ENCODE measurements at places on chromosomes 6 and 20. TPM values are rescaled to one million over a fixed set of nuclear protein-coding genes. Genes with fewer than 3 reads are reported as not detected.

The SLC22A2 gene
- not detected for total RNA-seq

DNA sequence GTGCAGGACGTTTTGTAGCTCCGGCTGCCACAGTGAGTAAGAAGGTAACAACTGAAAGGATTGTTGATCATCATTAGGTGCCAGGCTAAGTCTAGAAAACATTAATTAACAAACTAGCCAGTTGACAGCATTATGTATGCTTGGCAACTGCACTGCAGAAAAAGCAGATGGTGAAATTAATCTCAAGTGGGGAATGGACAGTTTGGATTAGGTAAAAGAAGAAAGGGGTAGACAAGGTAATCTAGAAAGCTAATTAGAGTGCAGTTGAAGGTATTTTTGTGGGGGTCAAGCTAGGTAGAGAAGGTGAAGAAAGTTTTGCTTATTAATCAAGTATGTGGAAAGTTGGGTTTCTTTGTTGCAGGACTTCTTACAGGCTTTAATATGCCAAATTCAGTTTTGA lies 69.7 kb upstream of the HINT3 start:
- no peak for DNase-seq

The GGTLC1 gene
- not detected for total RNA-seq

DNA sequence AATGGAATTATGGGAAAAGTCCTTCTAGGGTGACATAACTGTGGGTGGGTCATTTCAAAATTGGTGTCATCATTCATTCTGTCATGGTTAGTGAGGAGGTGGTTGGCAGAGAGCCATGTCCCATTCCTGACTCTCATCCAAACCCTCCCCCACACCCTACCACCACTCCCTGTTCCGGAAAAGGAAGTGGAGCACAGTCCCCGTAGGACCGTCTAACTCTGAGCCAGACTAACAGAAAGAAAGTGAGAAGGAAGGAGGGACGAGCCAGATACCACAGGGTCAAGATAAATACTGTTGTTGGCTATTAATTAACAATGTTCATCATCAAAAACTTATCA lies 4.8 kb downstream of the TRIM10 start:
- peak; percentile 52 for DNase-seq

DNA sequence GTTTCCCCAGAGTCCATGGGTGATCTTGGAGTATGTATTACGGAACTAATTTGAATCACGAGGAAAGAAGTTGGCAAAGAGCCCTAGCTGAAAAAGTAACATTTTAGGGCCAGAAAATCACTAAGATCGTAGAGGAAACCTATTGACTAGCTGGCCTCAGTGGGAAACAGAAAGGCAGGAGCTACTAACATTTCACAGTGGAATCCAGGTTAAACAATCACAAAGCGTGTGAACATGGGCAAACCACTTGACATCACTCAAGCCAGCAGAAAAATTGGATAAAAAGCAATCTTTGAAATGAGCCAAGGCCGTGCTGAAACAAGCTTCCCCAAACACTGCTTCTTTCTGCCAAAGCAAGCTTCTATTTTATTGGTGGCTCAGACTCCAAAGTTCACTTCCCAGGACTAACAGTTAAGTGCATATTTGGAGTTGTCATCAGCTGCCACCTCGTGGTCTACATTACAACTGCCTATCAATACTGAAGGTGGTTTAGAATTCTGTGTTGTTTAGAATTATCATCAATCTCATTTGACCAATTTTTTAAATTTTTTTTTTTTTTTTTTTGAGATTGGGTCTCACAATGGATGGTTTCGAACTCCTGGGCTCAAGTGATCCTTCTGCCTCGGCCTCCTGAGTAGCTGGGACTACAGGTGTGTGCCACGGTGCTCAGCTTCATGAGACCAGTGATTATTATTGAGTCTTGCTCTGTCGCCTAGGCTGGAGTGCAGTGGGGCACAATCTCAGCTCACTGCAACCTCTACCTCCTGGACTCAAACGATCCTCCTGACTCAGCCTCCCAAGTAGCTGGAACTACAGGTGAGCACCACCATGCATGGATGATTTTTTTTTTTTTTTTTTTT lies 10.6 kb downstream of the RPS10 start:
- DNase-seq = peak; percentile 88

GRCh38 chr6:137637121-137637520 lies 142.9 kb upstream of the OLIG3 start:
- DNase-seq = no peak

The CNPY3 gene
- 43.4 TPM for total RNA-seq

GRCh38 chr20:61731363-61732181 lies 334.1 kb downstream of the TAF4 start:
- no peak for DNase-seq

The HSPA1L gene
- total RNA-seq = 0.85 TPM

DNA sequence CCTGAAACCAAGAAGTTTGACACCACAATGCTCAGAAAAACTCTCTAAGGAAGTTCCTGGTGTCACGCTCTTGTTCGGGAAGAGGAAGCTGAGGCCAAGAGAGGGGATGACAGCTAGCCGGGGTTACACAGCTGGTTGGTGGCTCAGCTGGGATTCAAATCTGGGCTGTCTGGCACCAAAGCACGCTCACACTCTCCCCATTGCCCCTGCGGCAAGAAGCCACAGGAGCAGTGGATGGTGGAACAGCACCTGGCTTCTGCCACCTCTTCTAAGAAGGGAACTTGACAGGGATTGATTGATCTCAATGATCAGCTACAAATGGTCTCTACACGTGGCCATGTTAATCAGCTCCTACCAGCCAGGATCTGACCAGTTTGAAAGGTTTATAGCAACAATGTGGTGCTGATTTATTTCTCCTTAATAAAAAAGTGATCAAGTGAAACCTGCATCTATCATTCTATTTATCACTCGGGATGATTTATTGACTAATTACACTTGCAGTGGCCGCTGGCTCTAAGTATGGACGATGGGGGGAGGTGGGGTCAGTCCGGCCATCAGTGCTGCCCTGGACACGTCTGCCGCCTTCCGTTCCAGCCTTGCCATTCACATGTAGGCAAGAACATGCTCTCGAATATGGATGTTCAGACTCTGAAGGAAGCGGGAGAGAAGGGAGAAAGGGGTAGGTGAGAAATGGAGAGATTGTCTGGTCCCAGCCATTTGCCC lies 71.9 kb upstream of the TOP1 start:
- no peak for DNase-seq

GRCh38 chr6:124795643-124796463 lies 166.4 kb upstream of the RNF217 start:
- DNase-seq = no peak

The BHLHE23 gene
- total RNA-seq = not detected

GRCh38 chr20:58420798-58421496 lies 31.9 kb downstream of the VAPB start:
- no peak for DNase-seq

The BPIFB2 gene
- not detected for total RNA-seq

The OPN5 gene
- total RNA-seq = not detected

DNA sequence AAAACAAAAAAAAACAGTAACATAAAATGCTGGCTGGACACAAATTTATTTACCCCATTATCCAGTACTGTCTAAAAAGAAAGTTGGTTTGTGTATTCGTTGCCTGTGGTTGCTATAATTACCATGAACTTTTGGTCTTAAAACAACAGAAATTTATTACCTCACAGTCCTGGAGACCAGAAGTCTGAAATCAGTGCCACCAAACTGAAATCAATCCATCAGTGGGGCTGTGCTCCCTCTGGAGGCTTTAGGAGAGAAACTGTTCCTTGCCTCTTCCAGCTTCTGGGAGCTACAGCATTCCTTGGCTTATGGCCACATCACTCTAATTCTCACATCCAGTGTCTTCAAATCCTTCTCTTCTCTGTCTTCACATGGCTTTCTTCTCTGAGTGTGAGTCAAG lies 79.4 kb downstream of the SNX5 start:
- DNase-seq = peak; percentile 19

DNA sequence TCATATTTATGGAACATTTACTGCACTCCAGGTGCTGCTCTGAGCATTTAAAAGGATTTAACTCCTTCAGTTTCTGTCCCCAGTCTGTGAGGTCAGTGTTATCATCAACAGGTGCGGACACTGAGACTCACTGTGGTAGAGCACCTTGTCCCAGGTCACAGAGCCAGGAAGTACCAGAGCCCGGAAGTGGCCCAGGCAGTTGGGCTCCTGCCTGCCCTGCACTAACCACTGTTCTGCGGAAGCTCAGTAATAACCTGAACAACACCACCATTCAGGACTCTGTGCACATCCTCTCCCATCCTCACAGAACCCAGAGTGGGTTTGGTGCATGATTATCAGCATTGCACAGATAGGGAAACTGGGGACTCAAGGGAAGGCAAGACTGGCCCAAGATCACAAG lies 16.8 kb upstream of the SIRPG start:
- DNase-seq = no peak

GRCh38 chr6:157364705-157365104 lies 16.3 kb upstream of the ZDHHC14 start:
- DNase-seq = no peak

The PXT1 gene
- total RNA-seq = not detected

- DNase-seq = no peak
Measured at GRCh38 chr6:130136798-130137197, 86.0 kb downstream of the SAMD3 start.

The CLVS2 gene
- total RNA-seq = not detected

GRCh38 chr6:163457637-163458561 lies 43.4 kb downstream of the QKI start:
- peak; percentile 71 for DNase-seq

The SLC17A2 gene
- total RNA-seq = not detected

The EDEM2 gene
- total RNA-seq = 82.9 TPM

The KIAA0408 gene
- total RNA-seq = not detected

- DNase-seq = no peak
Measured at GRCh38 chr6:88629838-88630494, 333.5 kb downstream of the RNGTT start.

DNA sequence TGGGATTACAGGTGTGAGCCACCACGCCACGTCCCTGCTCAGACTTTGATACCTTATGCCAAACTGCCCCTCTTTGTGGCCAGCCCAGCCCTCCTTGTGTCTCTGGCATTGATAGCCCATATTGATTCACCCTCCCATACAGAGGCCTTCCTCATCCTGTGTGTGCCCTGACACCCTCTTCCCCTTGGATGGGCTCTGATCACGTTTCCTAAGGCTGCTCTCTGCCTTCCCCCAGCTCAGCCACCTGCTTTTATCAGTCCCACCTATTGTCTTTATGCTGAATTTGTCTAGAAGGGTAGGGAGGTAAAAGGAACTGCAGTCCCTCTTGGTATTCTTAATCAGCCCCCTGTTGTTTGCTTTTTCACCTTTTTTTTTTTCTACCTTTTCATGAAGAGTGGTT lies 95.9 kb downstream of the CDKAL1 start:
- no peak for DNase-seq

The PRSS16 gene
- not detected for total RNA-seq

- no peak for DNase-seq
Measured at GRCh38 chr6:115287467-115287866, 773.2 kb downstream of the FRK start.

The HCRTR2 gene
- total RNA-seq = not detected

- DNase-seq = peak; percentile 8
Measured at GRCh38 chr6:97176468-97176867, 106.5 kb downstream of the MMS22L start.

GRCh38 chr6:84228198-84228543 lies 728 bp upstream of the CEP162 start:
- DNase-seq = no peak

The AKAP12 gene
- total RNA-seq = 699 TPM

- no peak for DNase-seq
Measured at GRCh38 chr6:36662827-36663256, 15.7 kb upstream of the CDKN1A start.

DNA sequence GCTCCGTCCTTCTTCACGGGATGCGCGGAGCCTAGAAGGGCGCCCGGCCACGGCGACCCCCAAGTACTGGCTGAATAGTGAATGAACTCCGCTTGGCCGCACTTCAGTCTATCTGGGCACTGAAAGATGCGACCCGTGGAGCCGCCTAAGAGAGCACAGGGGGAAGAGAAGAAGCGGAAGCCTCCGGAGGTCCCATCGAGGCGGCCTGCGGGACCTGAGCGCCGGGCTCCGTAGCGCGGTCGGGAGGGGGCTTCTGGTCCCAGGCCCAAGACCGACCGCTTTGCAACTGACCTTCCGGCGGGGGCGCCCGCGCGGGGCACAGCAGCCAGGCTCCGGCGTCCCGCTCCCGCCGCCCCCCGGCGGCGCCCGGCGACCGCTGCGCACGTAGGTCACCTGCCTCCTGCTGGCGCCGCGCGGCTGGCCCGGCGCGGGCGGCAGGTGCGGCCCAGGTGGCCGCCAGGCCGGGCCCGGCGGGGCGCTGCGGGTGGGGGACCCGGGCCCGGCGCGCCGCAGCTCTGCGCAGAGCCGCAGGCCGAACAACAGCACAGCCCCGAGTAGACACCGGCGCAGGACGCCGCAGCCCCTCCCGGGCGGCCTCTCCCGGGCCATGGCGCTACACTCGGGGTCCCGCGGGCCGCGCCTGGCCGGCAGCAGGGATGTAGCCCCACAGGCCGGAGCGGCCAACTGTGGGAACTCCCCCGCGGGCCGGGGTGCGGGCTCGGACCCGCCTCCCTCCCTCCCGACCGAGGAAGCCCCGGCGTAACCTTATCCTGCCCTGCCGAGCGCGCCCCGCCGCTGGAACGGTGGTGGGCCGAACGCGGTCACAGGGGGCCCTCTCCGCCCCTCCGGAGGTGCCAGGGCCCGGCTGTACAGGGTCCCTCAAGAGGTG lies at the start of gene METTL24:
Gene METTL24, minus strand, starts transcription at position 686 of the 889 bp plus-strand sequence. Its CDS starts 77 bp downstream, at position 609.
- peak; percentile 5 for DNase-seq

The SCRT2 gene
- not detected for total RNA-seq

GRCh38 chr6:6891949-6892461 lies 215.8 kb upstream of the RREB1 start:
- no peak for DNase-seq

The OPRM1 gene
- not detected for total RNA-seq

DNA sequence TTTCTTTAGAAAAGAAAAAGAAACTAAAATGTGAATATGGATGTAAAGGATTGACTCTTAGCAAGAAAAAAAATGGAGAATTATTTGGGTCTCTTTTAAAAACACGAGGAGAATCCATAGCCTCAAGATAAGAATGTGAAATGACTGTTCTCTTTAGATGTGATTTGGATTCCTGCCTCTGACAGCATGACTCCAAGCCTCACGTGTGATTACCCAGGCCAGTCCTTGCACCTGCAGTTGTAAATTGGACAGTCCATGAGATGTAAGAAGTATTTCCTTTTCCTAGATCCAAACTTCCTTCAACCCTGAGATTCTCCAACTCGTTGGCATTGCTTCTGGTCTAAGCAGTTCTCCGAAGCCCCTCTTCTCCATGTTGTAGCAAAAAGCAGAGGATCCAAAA lies 31.9 kb downstream of the SLC2A12 start:
- DNase-seq = no peak

The COL10A1 gene
- not detected for total RNA-seq

The NEURL2 gene
- 4.4 TPM for total RNA-seq

GRCh38 chr20:675453-676314 lies at the start of gene SCRT2:
SCRT2 (minus strand) TSS chr20:675802; CDS start chr20:675601, 201 bp downstream.
- DNase-seq = peak; percentile 80

The SLC22A7 gene
- not detected for total RNA-seq

GRCh38 chr6:31114970-31115849 lies 610 bp downstream of the PSORS1C1 start:
- peak; percentile 82 for DNase-seq

Data from dermis blood vessel endothelial cell (primary cell).